ENCODE measurements at places on chromosomes 2 and 18.

DNA sequence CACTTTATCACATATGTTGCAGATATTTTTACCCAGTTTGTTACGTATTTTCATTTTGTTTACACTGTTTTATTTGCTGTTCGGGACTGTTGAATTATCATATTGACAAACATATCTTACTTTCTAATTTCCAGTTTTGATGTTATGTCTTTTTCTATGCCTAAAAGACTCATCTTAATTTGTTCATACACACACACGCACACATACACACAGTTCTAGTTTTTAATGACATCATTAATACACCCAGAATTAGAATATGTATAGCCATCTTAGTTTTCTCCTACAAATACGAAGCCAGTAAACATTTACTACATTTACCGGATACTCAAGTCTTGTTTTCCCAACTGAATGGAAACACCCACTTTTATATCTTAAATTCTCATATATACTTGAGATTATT, 29.2 kb downstream of the ALS2 start:
- no peak for DNase-seq

GRCh38 chr2:81327911-81328310, 1023.4 kb upstream of the LRRTM1 start:
- DNase-seq, result no peak

GRCh38 chr18:64202210-64202836, 53.4 kb upstream of the LINC00305 start:
- no peak for DNase-seq

GRCh38 chr2:98457045-98457696, 12.5 kb downstream of the INPP4A start:
- DNase-seq, result no peak

- DNase-seq, result no peak
These were observed 105.8 kb downstream of the RAB3GAP1 start for GRCh38 chr2:135157856-135158255.

DNA sequence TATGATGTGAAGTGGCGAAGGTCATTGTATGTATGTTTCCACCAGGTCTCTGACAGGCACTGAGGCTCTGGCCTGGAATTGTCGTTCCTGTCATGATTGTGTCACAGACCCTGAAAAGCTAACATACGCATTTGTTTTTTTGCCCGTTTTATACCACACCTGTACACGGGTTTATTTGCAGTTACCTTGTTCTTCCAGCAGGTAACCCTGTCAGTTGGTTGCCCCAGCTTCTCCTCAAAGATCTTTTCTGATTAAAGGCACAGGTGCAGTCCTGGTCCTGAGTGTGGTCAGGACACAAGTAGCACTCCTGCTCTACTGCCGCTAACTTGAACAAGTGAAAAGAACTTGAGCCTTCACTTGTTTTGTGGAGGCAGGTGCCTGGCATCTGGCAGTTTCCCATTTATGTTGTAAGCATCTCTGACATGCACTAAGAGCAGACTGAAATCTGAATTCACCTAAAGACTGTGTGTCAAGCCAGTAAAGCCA, 19.9 kb downstream of the CD8A start:
- DNase-seq, result no peak

DNA sequence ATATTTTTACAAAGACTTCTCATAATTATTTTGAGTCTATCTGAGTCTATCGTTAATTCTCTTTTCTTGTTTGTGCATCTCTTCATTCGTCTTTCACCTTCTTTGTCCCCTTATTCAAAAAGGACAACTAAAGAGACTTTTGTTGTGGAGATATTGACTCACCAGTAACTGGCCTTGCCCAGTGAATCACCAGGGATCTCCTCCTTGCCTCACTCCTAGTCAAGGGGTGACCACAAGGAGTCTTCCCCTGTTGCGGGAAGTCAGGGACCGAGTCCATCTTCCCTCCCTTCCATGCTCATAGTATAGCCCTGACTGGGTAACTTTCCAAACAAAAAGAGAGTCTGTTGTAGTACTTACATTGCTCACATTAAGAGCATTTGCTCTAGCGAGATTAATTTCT, 158.9 kb downstream of the NEB start:
- no peak for DNase-seq

GRCh38 chr18:59264651-59265245, 8.5 kb downstream of the RAX start:
- DNase-seq, result no peak

DNA sequence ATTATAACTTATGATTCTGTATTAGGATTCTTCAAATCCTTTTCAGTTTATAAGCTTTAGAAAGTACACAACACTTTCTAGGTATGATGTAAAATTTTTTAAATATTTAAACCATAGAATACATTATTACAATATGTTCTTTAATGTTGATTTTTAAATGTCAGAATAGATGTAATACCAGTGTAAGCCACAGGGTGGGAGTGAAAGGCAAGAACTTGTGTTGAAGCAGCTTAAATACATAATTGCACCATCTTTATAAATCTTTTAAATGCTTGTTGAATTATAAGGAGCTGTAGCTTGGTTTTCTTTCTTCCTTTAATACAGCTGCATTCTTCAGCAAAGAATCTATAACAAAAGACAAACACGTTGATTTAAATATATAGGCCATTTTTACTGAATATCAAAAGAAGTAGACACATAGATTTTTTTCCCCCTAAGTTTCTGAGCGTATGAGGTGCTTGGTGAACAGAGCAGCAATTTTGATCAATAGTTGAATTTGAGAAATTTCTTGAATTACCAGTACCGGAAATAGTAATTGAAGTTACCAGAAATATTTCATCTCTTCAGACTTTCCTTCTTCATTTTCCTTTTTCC, 63.0 kb downstream of the TANK start:
- DNase-seq, result no peak

- DNase-seq, result no peak
These were observed 179.0 kb downstream of the ASXL3 start for GRCh38 chr18:33757037-33757436.

DNA sequence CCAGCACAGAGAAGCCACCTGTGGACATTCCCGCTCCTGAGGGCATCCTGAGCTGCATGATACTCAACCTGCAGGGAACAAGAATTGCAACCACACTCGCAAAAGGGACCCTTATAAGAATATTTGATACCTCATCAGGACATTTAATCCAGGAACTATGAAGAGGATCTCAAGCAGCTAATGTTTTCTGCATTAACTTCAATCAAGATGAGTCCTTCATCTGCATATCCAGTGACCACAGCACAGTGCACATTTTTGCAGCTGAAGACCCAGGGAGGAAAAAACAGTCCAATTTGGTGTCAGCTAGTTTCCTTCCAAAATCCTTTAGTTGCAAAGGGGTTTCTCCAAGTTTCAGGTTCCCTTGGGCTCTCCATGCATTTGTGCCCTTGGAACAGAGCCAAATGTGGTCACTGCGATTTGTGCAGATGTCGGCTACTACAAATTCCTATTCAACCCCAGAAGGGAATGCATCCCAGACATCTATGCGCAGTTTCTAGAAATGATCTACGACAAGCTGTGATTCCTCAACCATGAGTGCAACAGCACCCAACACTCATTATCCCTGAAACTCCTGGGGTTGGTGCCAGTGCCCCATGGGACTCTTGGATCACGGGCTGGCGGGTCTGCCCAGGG, 23.3 kb upstream of the FHOD3 start:
- no peak for DNase-seq

- no peak for DNase-seq
These were observed 6.9 kb upstream of the CXCR4 start for GRCh38 chr2:136124805-136125204.

DNA sequence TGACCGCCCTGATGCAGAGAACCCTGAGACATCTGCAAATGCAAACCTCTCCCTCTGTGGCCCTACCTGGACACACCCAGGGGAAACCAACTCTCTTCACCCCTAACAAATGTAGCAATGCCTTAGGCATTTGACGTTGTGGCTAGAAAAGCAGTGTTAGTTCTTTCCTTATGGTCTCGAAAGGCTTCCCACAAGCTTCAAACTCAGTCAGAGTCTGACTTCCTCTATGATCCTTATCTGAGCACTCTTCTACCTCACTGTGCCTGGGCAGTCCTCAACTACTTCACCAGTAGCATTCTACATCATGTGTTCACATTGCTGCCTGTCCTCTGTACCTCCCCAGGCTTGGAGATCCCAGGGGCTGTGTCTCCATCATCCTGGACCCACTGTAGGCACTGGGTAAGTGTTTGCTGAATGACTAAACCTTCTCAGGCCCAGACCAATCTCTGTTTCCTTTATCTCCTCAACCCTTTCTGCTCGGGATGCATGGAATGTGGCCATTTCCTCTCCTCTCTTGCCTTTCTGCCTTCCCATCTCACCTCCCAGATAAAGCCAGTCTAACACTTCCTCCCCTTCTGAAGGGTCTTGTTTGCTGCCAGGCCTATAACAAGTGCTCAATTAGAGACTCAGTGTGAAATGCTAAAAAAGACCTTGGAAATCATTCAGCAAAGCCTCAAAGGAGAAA, 91.7 kb upstream of the ACAA2 start:
- DNase-seq, result no peak

GRCh38 chr18:76145521-76146376, 349.3 kb downstream of the ZNF516 start:
- DNase-seq, result no peak

GRCh38 chr2:109429567-109430328, 184.0 kb downstream of the SEPTIN10 start:
- no peak for DNase-seq

- no peak for DNase-seq
These were observed 34.6 kb upstream of the STK17B start for GRCh38 chr2:196205881-196206435.

GRCh38 chr2:19845323-19845920, 56.4 kb downstream of the TTC32 start:
- DNase-seq, result no peak

- DNase-seq, result no peak
These were observed 35.4 kb upstream of the CYP26B1 start for GRCh38 chr2:72183016-72183415.

- no peak for DNase-seq
These were observed 51.4 kb upstream of the DTNB start for GRCh38 chr2:25724756-25725155.

DNA sequence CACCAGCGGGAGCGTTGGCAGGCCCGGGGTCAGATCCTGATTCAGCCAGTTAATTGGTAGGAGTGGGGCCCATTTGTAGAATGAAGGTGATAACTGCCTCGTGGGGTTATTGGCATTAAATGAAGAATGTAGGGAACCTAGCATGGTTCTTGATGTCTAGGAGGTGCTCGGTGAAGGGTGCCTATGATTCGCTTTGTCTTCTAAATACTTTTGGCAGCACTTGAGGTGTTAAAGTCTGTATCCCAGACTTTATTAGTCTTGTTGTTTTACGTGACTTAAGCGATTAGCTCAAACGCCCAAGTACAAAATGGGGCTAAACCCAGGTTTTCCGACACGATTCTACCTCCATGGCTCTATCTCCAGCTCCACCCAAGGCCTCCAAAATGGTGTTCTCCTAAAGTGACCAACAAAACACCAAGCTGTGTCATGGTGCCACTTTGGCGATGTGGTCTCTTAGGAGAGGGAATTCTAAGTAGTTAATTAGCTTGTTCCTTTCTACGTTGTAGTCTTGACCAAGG, 980 bp upstream of the PPP4R1 start:
- DNase-seq, result no peak

All from stimulated activated CD4-positive, alpha-beta T cell treated with anti-CD3 and anti-CD28 coated beads, Interleukin-1b, Interleukin-23, amount 100 ng/mL, for 1 hour (primary cell).